Common myeloid progenitor, CD34-positive (primary cell): ENCODE measurements at places on chromosomes 11 and 22.

DNA sequence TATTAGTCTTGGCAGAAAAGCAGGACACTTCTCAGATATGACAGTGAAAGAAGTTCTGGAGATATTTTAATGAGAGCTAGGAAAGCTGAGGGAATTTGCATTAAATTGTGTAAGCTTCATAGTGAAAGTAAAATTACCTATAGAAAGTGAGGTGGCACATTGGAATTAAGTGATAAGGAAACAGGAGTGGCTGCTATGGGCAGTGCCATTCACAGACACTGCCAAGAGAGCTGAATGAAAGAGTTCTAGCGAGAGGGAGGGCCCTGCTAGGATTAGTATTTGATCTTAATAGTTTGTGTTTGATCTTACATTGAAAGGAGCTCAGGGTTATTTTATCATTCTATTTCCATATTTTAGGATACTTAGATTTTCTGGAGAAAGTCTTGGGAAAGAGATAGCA, 351.9 kb downstream of the DDX10 start:
- DNase-seq, result no peak

DNA sequence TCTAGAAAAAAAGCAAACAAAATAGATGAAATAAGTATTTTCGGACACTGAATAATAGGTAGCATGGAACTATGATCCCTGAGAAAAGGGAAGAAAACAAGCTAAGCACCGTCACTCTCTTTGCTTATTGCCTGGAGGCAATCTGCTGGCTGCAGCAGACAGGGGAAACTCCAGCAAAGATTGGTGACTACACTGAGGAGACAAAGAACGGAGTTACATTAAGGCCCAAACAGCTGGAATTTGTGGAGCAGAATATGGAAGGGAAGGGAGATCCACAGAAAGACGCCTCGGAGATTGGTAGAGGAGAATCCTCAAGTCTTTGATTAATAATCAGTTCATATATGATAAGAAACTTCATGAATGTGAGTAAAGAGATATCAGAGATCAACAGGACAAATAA, 150.2 kb downstream of the TYR start:
- DNase-seq, result no peak

- no peak for DNase-seq
Observed at GRCh38 chr11:94735907-94736306, 32.2 kb upstream of the AMOTL1 start.

DNA sequence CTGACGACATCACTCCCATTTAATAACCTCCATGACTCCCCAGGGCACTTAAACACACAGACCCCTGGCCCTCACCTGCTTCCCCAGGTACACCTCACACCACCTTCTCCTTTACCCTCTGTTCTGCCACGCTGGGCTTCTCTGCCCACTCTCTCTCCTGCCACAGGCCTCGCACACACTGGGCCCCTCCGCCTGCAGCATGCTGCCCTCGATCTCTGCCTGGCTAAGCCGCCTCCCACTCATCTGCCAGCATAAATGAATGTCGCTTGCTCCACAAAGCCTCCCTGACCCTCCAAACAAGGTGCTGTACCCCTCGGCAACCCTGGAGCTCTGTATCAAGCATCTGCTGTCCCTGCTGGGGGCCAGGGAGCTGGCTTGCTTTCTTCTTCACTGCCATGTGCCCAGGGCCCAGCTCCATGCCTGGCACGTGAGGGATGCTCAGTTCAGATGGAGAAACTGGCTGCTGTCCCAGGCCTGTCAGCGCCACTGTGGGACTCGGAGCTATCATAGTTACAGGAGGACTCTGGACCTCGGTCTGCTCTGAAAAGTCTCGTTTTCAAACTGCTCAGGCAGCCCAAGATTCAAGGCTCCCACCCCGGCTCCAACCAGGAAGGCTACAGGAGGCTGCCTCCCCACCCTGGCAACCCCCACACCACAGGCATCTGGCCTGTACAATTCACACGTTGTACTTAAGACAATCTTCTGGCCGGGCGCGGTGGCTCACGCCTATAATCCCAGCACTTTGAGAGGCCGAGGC, 11.9 kb downstream of the TTLL1 start:
- no peak for DNase-seq

DNA sequence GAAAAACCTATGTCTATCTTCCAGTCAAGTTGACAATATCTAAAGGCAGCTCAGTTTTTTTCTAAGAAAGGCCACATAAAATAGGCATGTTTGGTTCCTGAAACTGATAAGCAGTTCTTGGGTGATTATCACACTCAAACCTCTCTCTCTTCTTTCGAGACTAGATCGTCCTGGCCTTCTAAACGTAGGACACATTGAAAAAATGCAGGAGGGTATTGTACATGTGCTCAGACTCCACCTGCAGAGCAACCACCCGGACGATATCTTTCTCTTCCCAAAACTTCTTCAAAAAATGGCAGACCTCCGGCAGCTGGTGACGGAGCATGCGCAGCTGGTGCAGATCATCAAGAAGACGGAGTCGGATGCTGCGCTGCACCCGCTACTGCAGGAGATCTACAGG, 15.1 kb downstream of the CDPF1 start:
- DNase-seq, result no peak

- no peak for DNase-seq
Observed at GRCh38 chr22:47366026-47366767, 603.7 kb downstream of the TBC1D22A start.

- no peak for DNase-seq
Observed at GRCh38 chr11:133520707-133521106, 11.6 kb downstream of the OPCML start.

GRCh38 chr11:118175031-118175992, 1.1 kb downstream of the SCN2B start:
- DNase-seq, result no peak

- no peak for DNase-seq
Observed at GRCh38 chr11:62352355-62353336, 15.4 kb downstream of the ASRGL1 start.

GRCh38 chr11:66126808-66127555, 56.9 kb downstream of the PACS1 start:
- DNase-seq, result peak; percentile 52

DNA sequence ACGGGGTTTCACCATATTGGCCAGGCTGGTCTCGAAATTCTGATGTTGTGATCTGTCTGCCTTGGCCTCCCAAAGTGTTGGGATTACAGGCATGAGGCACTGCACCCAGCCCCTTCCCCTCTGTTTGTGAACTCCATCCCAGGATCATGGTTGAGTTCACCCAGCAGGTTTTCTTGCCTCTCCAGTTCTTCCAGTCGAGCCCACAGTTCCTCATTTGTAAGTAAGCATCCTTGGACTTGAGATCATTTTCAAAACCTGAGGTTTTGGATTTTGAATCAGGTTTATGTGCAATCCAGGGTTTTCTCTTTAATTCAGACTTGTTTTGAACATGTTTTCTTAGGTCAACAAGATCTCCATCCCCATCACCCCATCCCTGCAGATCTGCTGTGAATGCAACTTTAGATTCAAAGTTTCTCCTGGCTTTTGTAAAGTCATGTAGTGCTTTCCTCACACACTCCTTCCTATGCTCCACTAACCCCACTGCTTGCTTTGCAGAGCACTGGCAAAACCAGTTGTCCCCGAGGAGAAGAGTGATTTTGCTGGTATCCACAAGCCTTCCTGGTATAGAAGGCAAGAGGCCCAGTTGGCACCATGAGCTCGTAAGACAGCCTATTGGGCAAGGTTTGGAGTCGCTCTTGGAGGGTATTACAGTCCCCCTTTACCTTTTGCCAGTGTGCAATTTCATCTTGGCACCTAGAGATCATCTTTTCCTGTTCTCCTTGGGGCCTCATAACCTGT, 14.7 kb upstream of the VPREB1 start:
- no peak for DNase-seq

GRCh38 chr11:17208257-17208999, 642 bp upstream of the PIK3C2A start:
- DNase-seq, result peak; percentile 61

DNA sequence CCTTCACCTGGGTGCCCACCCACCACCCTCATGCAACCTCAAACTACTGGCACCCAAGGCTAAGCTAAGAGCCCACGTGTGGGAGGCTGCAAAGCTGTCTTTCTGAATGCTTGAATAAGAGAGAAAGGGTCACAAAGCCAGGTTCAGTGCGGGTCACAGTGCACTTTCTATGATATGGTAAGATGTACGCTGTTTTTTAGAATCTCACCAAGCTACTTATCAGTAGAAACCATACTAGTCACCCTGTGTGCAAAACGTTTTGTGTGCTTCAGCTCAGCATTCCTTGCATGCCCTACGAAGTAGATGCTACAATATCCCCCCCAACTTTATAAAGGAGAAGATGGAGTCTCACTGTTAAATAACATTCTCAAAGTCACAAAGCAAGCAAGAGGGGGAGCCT, 14.9 kb downstream of the P2RX3 start:
- peak; percentile 36 for DNase-seq
